ENCODE measurements at places on chromosomes 5 and 9.

- no peak for DNase-seq
These were observed 317.4 kb downstream of the ARHGEF28 start for GRCh38 chr5:73943397-73943796.

GRCh38 chr5:52727020-52727419, 60.7 kb upstream of the ITGA1 start:
- DNase-seq = no peak

DNA sequence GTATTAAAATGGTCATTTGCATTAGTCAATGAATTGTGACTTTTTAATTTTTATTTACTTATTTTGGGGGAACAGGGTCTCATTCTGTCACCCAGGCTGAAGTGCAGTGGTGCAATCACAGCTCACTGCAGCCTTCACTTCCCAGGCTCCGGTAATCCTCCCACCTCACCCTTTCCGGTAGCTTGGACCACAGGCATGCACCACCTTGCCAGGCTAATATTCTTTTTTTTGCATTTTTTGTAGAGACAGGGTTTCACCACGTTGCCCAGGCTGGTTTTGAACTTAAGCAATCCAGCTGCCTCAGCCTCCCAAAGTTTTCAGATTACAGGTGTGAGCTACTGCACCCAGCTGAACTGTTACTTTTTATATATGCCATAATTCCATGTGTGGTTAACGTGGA, 143.4 kb downstream of the FBXL17 start:
- DNase-seq = no peak

DNA sequence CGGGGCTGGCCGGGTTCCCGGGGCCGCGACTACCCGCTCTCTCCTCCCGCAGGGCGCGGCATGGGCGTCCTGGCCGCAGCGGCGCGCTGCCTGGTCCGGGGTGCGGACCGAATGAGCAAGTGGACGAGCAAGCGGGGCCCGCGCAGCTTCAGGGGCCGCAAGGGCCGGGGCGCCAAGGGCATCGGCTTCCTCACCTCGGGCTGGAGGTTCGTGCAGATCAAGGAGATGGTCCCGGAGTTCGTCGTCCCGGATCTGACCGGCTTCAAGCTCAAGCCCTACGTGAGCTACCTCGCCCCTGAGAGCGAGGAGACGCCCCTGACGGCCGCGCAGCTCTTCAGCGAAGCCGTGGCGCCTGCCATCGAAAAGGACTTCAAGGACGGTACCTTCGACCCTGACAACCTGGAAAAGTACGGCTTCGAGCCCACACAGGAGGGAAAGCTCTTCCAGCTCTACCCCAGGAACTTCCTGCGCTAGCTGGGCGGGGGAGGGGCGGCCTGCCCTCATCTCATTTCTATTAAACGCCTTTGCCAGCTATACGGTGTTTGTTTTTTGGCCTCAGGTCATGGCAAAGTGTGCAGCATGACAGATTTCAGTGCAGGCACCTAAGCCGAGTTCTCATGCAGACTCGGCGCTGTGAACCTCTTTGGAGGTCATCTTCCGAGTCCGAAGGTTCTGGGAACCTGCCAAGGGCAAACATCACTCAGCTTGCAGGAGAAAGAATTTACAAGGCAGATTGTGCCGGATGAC, 516 bp downstream of the MRPL41 start:
- peak; percentile 76 for DNase-seq

DNA sequence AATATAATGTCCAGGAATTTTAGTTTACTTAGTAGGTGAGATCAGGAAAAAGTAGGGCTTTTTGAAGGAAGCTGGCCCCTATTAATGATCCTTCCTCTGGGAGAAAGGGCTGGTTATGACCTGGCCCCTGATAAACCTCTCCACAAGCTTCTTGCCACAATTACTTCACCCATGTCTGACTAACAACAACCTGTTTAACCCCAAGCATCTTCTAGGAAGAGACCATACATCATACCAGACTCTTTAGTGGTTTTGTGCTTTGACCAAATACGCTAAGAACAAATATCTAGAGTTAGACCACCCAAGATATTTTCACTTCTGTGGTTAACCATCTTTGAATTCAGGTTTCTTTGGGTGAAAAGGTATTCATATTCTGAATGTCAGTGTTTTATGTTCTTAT, 174.0 kb upstream of the SLC27A6 start:
- DNase-seq = no peak

DNA sequence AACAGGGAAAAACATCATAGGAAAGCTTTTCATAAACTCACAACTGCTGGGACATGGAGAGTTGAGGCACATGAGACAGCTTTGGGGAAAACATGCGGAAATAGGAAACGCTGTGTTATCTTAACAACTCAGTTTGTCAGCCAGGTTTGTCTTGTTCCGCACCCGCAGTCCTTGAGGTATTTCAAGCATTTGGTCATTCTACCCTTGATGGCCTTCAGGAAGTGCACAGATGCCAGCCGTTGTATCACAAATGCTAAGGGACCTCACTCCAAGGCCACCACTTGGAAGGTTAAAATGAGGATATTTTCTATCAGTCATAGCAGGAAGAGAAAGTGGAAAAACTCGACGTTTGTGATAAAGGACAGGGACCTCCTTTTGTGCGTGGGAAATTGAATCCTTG, 83.8 kb downstream of the TRIO start:
- no peak for DNase-seq

- DNase-seq = no peak
These were observed 1.9 kb downstream of the SSNA1 start for GRCh38 chr9:137190315-137190856.

Measured in H54 (cell line).